GM12864 (cell line): ENCODE measurements at places on chromosomes 1 and 21.

GRCh38 chr1:17059391-17060305 is 5.8 kb upstream of the SDHB start:
- no peak for DNase-seq

- DNase-seq: peak; percentile 57
These were observed 96.8 kb downstream of the INTS7 start for GRCh38 chr1:211938561-211938997.

DNA sequence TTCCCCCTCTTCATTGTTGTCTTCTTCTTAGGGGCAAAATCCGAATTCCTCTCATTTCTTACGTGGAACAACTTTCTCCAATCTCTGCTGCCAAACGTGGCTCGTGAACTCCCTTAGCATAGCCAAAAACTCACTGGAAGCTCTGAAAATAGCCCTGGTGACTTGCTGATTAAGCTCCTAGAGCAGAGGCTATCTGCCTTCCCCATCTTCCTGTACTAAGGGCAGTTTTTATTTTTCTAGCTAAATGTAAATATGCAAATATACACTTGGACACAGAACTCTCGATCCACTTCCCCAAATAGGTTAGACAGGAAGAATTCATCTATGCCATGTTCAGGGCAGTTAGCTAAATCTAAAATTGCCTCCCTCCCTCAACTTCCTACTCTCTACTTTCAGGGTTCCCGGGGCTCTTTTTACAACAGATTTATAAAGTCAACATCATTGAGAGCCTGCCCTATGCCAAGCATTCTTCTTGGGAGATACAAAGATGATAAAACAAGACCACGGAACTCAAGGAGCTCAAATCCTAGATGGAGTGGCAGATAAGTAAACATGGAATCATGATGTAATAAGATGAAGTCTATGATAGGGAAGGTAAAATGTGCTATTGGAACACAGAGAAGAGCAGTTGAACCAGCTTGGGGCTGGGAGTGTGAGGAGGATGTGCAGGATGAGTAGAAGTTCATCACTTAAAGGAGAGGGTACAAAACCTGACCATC is 59.4 kb upstream of the FMOD start:
- DNase-seq: no peak

GRCh38 chr1:117665556-117666270 is 59.9 kb downstream of the TENT5C start:
- no peak for DNase-seq

GRCh38 chr1:200379432-200379757 is 30.4 kb downstream of the ZNF281 start:
- no peak for DNase-seq

DNA sequence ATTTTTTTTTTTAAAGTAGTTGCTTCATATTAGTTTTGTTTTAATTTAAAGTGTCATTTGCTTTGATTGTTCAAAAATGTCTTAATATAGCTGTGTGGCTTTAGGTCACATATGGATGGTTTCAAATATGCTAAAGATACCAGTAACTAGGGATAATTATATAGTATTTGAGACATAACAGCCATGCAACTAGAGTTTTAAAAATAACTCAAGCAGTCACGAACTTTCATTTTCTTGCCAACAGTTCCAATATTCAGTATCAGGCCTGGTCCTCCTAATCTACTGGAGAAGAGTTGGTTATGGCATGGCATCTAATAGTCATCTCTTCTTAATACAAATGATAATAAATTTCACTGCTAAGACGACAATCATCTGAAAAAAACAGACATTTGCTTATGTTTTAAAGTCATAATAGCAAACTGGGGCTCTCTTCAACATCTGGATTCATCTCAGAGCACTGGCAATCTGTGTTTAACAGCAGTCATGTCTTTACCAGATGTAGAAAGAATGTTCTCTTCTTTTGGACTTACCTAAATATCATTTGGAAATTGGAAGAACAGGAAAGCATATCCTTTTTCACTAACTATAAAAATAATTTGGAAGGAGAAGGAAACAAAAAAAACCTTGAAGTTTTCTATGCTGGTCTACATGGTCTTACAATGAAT is 24.1 kb upstream of the A3GALT2 start:
- DNase-seq: no peak

GRCh38 chr1:240096974-240097373 is 5.3 kb downstream of the FMN2 start:
- no peak for DNase-seq

DNA sequence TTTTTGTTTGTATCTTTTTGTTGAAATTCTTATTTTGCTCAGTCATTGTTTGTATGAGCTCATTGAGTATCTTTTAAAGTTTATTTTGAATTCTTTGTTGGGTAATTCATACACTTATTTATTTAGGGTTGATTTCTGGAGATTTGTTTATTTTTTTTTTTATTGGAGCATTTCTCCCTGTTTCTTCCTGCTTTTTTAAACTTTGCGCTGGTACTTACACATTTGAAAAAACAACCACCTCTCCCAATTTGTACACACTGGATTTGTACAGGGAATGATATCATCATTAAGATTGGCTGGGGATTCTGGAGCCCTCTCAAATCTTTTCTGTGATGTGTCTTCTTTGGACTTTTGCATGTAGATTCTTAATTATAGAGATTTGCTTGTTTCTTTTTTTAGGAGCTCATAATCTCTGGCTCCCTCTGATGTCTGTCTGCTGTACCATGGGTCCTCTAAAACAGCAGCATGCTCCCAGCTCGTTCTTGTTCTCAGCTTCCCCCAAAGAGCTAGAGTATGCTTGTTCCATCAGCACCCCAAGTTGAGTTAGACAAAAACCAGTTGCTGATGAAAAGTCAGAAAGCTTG is 310.7 kb downstream of the DUSP10 start:
- no peak for DNase-seq

DNA sequence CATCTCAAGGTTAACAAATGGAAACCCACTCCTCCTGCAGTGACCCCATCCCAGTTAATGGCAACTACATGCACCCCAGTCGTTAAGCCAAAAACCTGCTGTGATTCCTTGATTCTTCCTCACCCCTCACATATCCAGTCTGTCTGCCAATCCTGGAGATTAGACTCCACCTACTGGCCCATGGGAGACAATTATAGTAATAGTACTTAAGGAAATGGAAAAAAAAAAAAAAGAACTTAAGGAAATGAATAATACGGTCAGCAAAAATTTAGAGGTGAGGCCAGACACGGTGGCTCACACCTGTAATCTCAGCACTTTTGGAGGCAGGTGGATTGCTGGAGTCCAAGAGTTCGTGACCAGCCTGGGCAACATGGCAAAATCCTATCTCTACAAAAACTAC is 7.0 kb downstream of the NOL9 start:
- DNase-seq: no peak
